Endothelial cell (in vitro differentiated cells): ENCODE measurements at places on chromosomes 6 and 20.

DNA sequence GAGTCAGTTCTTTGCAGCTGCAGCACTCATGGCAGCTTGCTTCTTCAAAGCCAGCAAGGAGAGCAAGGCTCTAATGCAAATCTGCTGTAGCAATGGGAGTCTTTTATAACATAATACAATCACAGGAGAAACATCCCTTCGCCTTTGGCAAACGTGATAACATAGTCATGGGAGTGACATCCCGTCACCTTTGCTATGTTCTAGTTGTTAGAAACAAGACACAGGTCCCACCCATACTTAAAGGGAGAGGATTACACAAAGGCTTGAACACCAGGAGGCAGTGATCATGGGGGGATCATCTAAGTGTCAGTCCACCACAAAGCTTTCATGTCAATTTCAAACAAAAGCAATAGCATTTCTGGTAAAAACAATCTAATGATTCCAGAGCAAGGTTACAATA, 40.1 kb upstream of the PHACTR2 start:
- no peak for DNase-seq

DNA sequence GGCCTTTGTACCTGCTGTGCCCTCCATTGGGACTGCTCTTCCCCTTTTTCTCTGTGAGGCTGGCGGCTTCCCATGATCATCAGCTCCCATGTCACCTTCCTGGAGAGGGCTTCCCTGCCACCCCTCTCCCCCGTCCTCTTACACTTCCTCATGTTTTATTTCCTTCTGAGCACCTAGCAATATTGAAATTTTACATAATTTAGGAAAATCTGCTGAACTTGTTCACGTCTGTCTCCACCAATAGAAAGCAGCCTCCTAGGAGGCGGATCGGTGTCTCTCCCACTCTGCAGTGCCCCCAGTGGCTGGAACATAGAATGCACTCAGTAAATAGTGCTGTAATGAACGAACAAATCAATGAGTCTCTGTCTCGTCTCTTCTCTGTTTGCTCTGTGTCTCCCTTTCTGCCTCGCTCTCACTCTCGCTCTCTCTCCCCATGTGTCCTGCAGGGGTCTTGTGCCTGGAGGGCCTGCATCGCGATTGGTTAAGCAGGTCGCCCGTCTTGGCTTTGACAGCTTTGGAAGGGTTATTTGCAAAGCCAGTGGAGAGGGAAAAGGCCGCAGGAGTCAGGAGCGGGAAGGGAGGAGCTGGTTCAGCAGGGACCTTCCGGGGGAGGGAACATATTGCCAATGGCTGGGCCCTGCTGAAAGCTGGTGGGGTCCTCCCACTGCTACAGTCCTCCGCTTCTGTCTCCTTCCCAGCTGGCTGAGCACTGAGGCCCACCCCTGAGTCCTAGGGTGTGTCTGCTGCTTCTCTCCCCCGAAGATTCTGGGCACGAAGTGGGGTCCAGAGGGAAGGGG, 12.1 kb upstream of the OCSTAMP start:
- DNase-seq: peak; percentile 72

DNA sequence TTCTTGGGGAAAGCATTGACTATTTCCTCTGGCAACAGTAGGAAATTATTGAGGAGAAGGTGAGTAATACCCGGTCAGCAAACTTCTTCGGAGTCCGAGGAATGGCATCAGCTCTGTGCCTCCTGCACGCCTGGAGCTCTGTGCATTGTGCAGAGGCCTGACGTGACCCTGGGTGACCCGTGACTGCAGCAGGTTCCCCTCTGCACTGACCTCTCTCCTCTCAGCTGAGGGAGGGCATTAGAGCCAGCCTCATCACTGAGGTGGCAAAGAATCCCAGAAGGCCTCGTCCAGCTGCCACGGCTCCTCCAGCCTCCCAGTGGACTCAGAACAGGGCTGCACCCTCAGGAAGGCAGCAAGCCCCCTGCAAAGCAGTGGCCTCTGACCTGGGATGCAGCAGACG, 502.9 kb downstream of the CD83 start:
- no peak for DNase-seq

DNA sequence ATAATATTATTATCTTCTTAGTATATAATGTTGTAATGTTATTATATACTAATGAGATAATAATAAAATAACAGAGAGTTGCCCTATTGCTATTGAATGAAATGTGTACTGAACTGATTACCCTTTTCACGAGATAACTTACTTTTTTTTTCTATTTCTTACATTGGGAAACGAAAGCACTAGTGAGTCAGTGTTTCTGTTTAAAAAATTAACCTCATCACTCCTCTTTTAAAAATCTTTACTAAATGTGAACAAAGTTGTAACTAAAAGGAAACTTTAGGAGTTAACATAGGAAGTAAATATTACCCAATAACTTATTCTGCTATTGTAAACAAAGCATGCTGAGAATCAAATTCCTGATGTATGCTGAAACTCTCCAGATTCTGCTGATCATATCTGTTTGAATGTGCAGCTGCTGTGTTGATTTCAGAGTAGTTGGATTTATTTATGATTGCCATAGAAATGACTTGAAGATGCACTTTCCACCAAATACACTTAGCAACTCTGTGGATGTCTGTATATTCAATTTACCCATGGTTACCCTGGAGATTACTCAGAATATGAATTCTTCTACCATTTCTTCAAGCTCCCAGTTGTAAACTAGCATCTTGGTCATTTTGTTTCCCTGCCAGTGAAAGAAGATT, 523.4 kb downstream of the TENT5A start:
- DNase-seq: no peak

- no peak for DNase-seq
Measured at GRCh38 chr6:1384549-1385128, 4.7 kb upstream of the FOXF2 start.

GRCh38 chr6:150134280-150134920, 8.4 kb upstream of the PPP1R14C start:
- DNase-seq: no peak

GRCh38 chr20:2755451-2756055, 44.9 kb downstream of the CPXM1 start:
- no peak for DNase-seq
